Iris pigment epithelial cell (primary cell): ENCODE measurements at places on chromosomes 6 and 20.

- DNase-seq, result no peak
Measured at GRCh38 chr6:39441301-39441700, 118.8 kb upstream of the KCNK16 start.

GRCh38 chr20:2301164-2301622 is 5.4 kb downstream of the TGM3 start:
- DNase-seq, result peak; percentile 9

- peak; percentile 38 for DNase-seq
Measured at GRCh38 chr6:18742406-18742805, 355.3 kb downstream of the RNF144B start.

DNA sequence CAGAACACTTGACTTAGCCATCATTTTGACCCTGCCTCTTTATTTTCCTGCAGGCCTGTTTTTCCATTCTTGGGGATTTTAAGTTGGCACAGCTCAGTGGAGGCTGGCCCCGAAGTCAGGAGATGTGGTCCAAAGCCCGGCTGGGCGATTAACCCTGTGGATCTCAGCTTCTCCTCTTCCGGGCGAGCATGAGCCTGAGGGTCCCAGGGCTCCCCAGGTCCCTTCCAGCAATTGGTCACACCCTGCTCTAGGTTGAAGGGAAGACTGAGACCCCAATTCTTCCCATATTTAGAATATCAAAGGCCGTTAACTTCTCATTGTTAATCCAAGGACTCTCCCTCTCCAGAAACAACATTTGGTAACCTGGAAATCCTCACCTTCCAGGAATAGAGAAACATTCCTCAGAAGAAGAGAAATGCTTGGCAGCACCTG is 2.3 kb downstream of the THBS2 start:
- no peak for DNase-seq

- DNase-seq, result no peak
Measured at GRCh38 chr6:147693181-147693580, 184.7 kb downstream of the SAMD5 start.

GRCh38 chr6:105193647-105194046 is 13.8 kb upstream of the POPDC3 start:
- DNase-seq, result peak; percentile 64

- peak; percentile 50 for DNase-seq
Measured at GRCh38 chr6:71287038-71287437, 1.6 kb upstream of the OGFRL1 start.

DNA sequence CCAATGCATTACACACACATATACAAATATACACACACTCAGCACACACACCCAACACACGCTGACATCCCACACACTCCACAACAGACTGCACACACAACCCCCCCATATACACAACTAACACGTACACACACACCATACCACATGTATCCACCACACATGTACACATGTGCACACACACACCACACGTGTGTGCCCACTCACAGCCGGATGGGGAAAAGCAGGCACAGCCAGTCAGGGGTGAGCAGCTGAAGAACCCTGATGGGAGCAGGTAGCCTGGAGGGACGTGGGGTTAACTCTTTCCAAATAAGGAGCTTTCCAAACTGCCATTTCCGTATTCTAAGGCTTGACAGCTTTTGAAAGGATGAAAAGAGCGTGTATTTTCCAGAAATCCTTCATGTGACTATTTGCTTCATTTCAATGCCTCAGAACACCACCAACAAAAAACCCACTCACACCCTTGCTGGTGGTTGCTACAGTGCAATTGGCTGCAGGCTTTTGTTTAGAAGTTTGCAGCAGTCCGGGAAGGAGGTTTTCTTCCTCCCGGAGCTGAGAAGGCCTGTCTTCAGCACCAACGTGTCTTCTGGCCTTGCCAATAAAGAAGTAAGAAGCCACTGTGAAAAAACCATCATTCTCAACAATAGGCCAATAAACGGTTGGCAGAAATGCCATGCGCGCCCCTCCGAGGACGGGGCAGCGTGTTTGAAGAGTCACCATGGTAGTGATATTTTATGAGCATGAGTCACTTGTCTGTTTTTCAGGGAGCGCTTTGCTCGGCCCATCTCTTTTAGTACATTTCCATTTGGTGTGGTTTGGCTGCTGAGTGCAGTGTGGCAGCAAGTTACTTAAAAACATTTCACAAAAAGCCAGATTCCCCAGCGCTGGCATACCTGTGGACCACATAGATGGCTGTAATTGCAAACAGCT is 131.3 kb upstream of the GMDS start:
- DNase-seq, result no peak

- DNase-seq, result no peak
Measured at GRCh38 chr6:140867336-140867735, 1265.4 kb upstream of the GJE1 start.

GRCh38 chr6:166313255-166314070 is 5.3 kb upstream of the PRR18 start:
- DNase-seq, result peak; percentile 55

DNA sequence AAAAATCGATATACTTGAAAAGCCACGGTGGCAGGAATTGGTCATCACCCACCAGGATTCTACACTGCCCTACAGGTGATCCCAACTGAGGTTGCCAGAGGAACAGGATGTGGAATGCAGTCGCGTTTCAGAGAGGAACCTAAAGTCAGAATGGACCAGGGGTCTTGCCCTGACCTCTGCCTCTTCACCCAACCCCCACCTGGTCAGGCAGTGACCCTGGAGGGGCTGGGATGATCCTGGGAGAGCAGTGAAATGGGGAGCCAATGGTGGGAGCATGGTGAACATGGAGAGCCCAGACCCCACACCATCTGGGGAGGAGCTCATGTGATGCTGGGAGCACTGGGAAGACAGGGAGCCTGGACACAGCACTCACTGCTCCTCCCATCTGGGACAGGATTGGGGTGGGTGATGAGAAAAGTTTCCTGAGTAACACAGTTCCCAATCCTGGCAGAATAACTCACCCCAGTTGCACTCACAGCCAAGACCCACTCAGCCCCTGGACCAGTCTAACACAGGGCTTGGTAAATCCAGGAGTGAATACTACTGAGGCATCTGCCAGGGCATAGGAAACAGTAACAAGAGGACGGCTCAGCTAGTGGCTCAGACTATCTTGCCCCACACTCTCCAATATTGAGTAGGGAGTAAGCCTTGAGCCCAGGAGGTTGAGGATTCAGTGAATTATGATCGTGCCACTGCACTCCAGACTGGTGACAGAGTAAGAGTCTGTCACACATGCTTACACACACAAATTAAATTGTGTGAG is 1.7 kb upstream of the ULBP2 start:
- no peak for DNase-seq

- DNase-seq, result no peak
Measured at GRCh38 chr6:166872531-166873009, 83.8 kb downstream of the RNASET2 start.

DNA sequence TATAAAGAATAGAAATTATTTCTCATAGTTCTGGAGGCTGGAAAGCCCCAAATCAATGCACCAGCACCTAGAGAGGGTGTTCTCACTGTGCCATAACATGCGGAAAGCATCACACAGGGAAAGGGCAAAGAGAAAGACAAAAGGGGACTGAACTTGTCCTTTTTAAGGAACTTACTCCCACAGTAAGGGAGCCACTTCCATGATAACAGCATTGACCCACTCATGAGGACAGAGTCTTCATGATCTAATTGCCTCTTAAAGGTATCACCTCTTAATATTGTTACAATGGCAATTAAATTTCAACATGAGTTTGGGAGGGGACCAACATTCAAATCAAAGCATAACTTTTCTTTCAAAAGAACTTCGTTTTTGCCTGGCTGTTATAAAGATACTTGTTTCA is 582.2 kb upstream of the ARID1B start:
- no peak for DNase-seq

GRCh38 chr20:62642051-62642665 is at the start of gene SLCO4A1:
Gene SLCO4A1, plus strand, starts transcription at chr20:62642503. Its CDS starts 13,952 bp downstream, at chr20:62656455.
- DNase-seq, result peak; percentile 63

GRCh38 chr6:158232316-158233213 is 64.4 kb downstream of the GTF2H5 start:
- DNase-seq, result peak; percentile 62

GRCh38 chr20:17628101-17628841 is 53.8 kb downstream of the RRBP1 start:
- DNase-seq, result no peak

GRCh38 chr6:145213614-145214013 is 521.7 kb downstream of the EPM2A start:
- no peak for DNase-seq

- DNase-seq, result peak; percentile 58
Measured at GRCh38 chr6:1817033-1817761, 207.5 kb downstream of the FOXC1 start.

DNA sequence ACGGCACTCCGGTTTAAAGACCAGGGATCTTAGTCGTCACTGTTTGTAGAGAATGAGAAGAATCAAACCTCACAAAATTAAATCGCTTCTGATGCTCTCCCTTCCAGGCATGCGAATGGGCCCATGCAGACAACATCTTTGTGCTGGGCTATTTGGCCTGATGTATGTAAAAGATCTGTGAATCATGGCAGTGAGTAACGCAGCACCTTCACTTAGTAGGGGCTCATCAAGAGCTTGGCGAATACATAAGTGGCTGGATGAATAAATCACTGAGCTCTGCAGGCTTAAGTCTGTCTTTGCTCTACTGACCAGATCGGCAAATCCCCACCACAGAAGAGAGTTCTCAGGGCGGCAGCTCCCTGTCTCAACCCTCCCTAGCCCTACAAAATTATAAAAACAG is 44.8 kb upstream of the AFDN start:
- DNase-seq, result no peak

- peak; percentile 30 for DNase-seq
Measured at GRCh38 chr6:111872401-111873177, 663 bp downstream of the FYN start.

DNA sequence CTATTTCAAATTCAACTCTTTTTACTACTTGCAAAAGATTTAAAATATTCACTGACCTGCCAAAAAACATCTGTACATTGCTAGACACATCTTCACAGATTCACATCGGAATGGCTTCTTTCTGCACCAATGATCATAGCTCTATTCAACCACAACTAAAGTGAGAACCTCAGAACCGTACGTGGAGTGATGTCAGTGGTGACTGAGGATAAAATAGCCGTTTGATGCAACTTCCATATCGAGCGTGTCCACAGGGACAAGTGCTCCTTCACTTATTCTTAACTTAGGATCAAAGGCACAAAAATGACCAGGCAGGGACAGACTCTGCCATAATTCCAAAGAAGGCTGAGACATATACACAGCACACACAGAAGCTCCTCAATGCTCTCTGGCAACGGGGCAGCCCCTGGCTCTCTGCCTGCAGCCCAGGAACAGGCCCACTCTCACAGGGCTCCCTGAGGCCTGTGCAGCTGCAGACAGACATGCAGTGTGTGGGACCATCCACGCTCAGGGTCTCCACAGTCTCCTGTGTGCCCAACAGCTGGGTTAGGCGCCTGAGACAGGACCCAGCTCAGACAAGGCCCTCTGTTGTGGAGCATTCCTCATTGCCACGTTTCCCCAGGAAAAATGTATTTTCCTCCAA is 22.8 kb downstream of the FYN start:
- no peak for DNase-seq

- DNase-seq, result no peak
Measured at GRCh38 chr6:167757249-167757648, 69.5 kb upstream of the AFDN start.

DNA sequence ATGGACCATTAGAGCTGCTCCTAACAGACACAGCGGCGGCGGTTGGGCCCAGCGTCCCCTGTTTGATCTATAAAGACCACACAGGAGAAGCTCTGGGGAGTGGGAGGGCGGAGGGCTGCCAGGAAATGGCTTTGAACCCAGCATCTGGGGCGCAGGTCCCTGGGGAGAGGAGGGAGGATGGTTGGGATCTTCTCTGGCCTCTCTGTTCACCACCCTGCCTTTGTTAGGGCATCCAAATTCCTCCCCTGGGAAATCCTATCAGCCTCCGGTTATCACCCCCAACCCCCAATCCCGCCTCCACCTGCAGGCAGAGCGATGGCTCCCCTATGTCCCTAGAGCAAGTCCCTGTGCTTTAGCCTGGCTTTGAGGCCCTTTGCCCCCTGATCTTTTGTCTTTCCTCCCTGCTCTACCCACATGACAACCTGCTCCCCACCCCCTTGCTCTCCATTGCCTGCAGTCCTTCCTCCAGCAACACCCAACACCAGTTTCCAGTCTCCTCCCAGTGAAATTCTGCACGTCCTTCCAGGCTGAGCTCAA is 7.1 kb downstream of the XKR7 start:
- DNase-seq, result no peak

GRCh38 chr6:69180361-69181067 is 545.4 kb downstream of the ADGRB3 start:
- no peak for DNase-seq

DNA sequence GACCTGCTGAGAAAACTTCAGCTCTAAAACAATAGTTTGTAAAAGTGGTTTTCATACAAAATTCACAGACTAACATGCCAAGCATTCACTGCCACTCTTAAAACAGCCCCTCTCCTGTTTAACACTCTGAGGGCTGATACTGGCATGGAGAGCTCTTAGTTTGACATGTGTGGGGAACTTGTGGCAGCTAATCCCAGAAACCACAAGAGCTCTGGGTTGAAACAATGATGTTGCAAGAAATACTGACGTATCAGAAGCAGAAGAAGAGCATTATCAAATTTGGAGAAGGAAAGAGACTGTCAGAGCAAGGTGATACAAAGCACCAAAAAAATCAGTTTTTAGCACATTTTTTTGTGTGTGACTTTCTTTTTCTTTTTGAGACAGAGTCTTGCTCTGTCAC is 5.1 kb downstream of the BEND3 start:
- peak; percentile 83 for DNase-seq
